Activated CD4-positive, alpha-beta T cell treated with anti-CD3 and anti-CD28 coated beads for 48 hours (primary cell): ENCODE measurements at places on chromosomes 2 and 18.

DNA sequence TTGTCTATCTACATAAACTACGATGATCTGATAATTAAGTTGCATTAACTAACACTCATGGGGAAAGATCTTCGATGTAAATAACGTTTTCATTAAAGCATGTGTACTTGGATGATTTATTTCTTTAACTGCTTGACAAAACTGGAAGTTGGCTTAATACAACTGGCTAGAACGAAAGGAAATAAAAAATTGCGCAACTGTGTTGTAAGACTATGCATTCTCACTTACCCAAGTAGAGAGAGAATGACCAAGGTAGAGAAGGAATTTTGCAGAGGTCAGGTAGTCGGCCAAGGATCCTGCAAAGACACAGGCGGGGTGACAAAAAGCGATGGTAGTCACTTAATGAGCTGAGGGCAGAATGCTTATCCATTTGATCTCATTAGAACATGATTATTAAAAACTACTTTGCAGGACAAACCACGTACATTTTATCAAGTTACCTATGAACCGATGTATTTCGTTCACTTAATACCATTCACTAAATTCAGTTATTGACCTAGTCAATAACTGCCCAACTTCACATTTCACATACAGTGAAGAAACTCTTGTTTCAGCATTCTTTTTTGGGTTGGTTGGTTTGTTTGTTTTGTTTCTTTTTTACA, 900 bp downstream of the SLC40A1 start:
- no peak for DNase-seq

GRCh38 chr2:38095996-38096861, 20.3 kb upstream of the CYP1B1 start:
- no peak for DNase-seq

DNA sequence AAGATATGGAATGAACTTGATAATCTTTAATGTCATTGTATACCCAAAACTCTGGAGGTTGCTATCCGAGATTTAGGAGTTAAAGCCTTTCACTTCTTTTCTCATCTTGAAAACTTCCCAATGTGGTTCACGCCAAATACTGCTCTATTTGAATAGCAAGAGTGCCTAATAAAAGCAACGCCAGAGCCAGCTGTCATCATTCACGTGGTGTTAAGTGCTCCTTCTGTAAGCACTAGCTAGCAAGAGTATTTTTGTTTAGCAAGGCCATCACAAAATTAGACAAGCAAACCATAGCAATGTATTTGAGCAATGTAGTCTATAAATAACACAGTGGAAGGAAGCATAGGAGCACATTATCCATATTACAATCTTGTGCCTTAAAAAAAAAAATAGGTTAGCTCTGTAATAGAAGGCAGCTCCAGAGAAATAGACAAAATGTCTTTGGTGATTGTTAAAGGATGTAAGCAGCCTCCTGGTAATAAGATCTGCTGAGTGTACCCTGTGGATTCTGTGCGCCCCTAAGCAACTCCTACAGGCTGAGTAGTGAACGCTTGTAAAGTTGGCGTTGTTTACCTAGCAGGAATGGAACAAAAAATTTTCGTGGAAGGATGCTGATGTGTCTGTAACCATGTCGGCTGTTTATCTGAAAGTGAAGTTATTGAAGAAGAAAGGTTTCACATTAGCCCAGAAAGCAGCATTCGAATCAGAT, 518.0 kb downstream of the CNTNAP5 start:
- DNase-seq = no peak

DNA sequence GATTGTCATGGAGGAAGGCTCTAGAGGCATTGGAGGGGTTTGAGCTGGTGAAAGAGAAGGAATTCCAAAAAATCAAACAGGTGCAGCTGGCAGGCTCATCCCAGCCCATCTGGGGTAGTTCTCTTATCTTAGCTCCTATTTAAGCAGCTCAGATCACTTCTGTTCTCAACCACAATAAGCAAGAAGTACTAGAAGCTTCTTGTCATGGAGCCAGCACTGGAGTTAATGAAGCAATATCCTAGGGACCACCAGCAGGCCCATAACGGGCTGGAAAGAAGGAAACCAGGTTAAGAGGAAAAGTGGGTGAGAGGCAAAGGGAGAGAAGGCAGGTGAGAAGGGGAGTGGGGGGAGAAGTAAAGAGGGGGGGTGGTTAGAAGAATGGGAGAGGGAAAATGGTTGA, 100.7 kb upstream of the ZFP36L2 start:
- no peak for DNase-seq

DNA sequence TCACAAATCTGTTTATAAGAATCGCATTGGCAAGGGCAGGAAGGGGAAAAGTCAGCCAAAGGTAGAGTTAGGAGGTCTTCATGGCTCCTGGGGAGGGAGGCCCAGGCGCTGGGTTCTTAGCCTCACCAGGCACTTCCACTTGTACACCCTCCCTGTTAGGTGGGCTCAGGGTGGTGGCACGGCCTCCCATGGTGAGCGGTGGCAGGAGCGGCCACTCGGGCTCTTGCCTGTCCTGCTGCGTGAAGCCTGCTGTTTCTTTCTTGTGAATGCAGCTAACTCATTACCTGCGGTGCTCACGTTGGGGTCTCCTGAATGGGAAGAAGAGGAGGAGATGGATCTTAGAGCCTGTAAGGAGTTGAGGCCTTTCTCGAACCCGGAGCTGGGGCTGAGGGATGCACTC, 40.8 kb downstream of the TOGARAM2 start:
- DNase-seq = no peak

DNA sequence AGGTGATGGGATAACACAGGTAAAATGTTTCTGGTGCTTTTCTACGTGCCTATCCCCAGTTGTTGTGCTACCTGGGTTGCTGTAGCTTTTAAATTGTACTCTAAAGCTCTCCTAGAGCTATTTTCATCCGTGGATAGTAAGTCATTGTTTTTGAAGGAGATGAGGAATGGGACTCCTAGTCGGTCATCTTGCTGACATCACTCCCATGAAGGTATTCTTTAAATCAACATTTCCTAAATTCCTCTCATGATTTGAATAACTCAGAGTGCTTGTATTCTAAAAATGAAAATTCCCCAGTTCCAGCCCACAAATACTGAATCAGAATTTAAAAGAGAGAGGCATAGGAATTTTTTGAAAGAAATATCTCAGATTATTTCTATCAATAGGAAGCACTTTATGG, 44.3 kb downstream of the CCDC148 start:
- no peak for DNase-seq
